ENCODE measurements at places on chromosomes 4 and X. TPM values are rescaled to one million over a fixed set of nuclear protein-coding genes. Genes with fewer than 3 reads are reported as not detected.

The PPARGC1A gene
- polyA plus RNA-seq, result 1.3 TPM

The FAT4 gene
- polyA plus RNA-seq, result 87.9 TPM

The DMRTC1B gene
- 4.6 TPM for polyA plus RNA-seq

The RASL11B gene
- 49.2 TPM for polyA plus RNA-seq

The FGFRL1 gene
- polyA plus RNA-seq, result 37.5 TPM

DNA sequence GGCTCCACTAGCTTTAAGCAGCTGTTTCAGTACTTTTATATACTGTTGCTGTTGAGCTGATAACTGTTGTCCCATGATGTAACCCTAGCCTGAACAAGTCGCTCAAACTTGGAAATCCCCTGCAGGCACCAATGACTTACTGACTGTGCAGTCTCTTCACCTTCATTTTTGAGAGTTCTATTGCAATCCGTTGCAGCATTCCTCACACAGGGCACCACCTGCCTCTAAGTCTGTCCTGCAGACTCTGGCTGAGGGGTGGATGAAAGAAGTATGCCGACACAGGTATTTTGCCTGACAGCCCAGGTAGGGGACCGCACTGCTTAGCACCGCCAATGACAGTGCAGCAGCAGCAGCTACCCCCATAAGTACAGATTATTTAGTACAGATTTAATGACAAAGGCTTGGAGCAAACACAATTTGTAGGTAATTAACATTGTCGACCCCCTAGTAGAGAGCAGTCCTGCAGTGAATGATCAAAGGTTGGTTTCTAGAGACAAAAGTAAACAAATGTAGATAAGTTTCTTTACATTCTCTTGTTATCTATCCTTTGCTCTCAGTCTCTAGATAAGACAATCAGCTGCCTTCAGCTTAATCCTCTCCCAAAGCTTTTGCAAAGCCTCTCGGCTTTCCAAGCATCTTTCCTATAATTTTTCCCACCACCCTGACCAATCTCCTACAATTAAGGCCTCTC, 205.0 kb downstream of the PABPC4L start:
- DNase-seq, result no peak

DNA sequence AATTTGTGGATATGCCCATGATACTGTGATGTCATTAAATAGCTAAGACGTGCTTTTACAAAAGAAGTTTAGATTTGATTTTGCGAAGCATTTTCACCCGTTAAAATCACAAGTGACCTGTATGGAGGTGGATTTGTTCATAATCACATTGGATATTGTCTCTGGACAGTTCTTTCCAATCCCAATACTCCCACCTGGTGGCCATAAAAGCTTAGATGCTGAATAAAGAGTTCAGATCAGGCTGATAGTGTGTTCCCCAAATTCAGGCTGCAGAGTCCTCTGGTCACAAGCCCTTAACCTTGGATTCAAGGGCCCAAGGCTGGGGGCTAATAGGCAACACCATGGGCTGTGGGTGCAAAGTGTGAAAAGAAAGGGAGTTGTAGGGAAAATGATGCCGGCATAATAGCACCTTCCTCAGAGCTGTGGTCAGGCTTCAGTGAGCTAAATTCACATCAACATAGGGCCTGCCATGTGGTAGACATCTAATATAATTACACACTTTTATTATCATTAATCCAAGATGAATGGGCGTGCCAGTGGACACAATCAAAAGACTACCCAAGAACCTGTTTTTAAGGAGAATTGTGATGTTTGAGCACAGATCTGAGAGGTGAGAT, 28.1 kb downstream of the SMIM43 start:
- no peak for DNase-seq

DNA sequence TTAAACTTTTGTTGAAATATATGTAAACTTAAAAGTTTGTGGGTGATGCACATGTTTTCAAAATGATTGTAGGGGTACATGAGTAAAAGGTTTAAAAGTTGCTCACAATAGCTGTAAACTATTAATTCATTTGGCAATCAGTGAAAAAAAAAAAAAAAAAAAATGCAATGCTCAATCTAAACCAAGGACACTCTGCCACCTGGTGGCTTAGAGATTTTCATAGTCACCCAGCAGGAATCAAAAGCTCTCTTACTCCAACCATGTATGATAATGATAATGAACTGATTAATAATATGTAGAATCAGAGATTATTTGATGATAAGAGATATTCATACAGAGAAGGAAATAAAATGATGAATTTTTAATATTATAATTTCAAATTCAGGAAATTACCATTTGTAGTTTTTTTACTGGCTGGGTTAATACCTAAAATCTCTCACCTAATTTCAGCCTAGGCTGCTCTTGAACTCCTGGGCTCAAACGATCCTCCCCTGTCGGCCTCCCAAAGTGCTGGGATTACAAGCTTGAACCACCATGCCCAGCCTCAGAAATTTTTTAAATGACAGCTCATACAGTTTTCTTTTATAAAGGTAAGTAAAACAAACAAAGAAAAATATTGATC, 46.9 kb upstream of the SLC25A4 start:
- DNase-seq, result no peak

Data from left renal pelvis (tissue), 4 donors.